ENCODE measurements at places on chromosomes 11 and 22.

DNA sequence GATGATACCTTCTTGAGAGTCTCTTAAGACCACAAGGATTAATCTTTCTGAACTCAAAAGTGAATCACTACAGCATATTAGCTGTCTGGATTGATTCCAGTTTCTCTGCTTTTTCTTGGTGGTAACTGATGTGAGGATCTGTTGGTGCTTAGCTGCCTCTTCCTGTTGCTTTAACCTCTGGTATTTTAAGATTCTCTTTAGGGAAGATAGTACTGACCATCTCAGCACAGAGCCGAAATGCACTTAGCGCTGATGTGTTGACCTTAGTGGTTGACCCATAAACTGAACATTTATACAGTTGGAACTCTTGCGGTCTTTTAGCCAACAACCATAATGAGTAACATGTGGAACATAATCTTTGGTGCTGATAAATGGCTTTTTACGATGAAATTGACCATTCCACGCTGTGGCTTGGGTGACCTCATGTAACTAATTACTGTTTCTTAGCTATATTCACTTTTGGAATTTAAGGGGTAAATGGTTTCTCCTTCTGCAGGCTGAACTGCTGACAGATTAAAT, 33.7 kb downstream of the APLP2 start:
- H3K27ac ChIP-seq = no peak overlapping the region
- DNase-seq = no peak
- no peaks in the 10 kb centered on the region for H3K36me3 ChIP-seq
- no peaks in the 10 kb centered on the region for H3K4me1 ChIP-seq
- H3K27me3 ChIP-seq = no peaks in the 10 kb centered on the region

DNA sequence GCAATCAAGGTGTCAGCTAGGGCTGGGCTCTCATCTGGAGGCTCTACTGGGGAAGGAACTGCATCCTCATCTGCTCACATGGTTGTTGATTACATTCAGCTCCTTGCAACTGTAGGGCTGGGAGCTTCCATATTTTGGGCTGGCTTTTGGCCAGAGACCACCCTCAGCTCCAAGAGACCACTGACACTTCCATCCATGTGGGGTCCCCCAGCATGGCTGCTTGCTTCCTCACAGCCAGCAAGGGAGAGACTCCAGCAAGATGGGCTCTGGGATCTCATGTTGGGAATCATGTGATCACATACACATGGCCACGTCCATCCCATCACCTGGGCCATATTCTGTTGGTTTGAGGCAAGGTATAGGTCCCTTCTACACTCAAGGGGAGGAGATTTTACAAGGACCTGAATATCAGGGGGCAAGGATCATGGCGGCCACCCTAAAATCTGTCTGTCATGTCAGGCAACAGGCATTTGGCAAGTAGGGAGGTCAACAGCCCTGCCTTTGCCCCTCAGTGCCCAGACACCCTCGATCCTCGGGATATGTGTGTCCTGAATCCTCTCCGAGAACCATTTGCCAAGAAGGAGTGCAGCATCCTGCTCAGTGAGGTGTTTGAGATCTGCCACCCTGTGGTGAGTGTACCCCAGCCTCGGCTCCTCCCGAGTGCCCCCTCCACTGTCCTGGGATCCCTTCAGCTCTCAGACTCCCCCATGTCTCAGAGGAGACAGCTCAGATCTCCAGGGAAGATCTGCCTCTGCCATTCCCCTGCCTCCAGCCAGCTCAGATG, 48.7 kb downstream of the OTOG start:
- no peak for DNase-seq
- H3K4me3 ChIP-seq = no peak overlapping the region
- H3K4me1 ChIP-seq = no peaks in the 10 kb centered on the region

GRCh38 chr11:134052988-134053945, 15.6 kb upstream of the JAM3 start:
- H3K27me3 ChIP-seq = peaks cover 4% of the 10 kb centered on the region
- DNase-seq = no peak
- H3K4me1 ChIP-seq = peaks cover 6% of the 10 kb centered on the region
- H3K27ac ChIP-seq = no peak overlapping the region
- H3K4me3 ChIP-seq = no peak overlapping the region

GRCh38 chr11:86692317-86692716, 19.9 kb upstream of the ME3 start:
- H3K36me3 ChIP-seq = no peaks in the 10 kb centered on the region
- no peaks in the 10 kb centered on the region for H3K4me1 ChIP-seq
- H3K27me3 ChIP-seq = no peaks in the 10 kb centered on the region
- no peak overlapping the region for H3K4me3 ChIP-seq

- H3K27me3 ChIP-seq = no peaks in the 10 kb centered on the region
- H3K36me3 ChIP-seq = no peaks in the 10 kb centered on the region
- no peak overlapping the region for H3K4me3 ChIP-seq
- no peak for DNase-seq
These were observed 527.0 kb downstream of the TBC1D22A start for GRCh38 chr22:47289336-47289985.

GRCh38 chr11:32947978-32948377, 55.4 kb downstream of the QSER1 start:
- DNase-seq = no peak
- no peaks in the 10 kb centered on the region for H3K4me1 ChIP-seq
- no peak overlapping the region for H3K27ac ChIP-seq
- no peaks in the 10 kb centered on the region for H3K36me3 ChIP-seq
- H3K4me3 ChIP-seq = no peak overlapping the region

DNA sequence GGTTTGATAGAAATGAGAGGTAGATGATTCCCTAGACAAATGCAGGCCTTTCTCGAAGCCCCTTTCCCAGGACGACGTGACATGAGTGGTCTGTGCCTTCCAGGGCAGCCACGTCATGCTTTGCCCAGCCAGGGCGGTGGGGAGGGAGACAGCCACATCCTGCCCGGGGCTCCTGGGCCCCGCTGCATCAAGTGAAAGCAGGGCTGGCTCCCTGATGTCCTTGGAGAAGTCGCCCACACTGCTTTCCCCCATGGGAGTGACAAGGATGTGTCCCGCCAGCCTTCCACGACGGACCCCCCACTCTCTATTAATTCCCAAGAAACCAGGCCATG, 13.2 kb downstream of the PPARA start:
- DNase-seq = no peak
- H3K27me3 ChIP-seq = no peaks in the 10 kb centered on the region
- no peaks in the 10 kb centered on the region for H3K4me1 ChIP-seq
- no peak overlapping the region for H3K27ac ChIP-seq
